Activated CD4-positive, alpha-beta T cell treated with anti-CD3 and anti-CD28 coated beads, Interleukin-2, amount 50 U/mL, for 24 hours (primary cell): ENCODE measurements at places on chromosomes 5 and 9.

DNA sequence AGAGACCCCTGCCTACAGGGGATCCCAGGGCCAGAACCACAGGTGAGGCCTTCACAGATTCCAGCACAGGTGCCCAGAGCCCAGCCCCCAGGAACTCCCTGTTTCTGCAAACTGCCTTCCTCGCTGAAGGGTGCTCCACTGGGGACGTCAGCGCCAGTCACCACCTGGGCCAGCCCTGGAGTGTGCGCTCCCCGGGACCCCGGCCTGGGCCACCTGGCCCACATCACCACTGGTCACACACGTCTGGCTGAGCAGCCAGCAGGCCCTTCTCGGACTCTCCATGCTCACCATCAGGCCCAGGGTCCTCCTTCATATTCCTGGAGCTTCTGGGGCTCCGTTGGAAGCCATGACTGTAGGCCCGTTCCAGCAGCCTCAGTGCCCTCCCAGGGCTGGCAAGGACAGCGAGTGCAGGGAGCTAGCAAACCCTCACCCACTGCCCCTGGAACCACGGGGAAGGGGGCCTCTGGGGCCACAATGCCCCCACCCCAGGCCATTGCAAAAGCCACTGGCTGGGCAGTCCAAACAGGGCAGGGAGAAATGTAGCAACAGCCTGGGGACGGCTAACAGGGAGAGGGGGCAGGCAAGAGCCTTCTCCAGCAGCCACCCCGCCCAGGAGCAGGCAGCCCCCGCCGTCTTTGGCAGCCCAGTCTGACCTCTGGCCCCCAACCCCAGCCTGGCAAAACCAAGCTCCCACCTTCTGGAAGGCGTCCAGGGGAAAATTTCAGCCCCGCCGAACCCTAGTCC lies 1.3 kb downstream of the AGPAT2 start:
- DNase-seq = no peak

DNA sequence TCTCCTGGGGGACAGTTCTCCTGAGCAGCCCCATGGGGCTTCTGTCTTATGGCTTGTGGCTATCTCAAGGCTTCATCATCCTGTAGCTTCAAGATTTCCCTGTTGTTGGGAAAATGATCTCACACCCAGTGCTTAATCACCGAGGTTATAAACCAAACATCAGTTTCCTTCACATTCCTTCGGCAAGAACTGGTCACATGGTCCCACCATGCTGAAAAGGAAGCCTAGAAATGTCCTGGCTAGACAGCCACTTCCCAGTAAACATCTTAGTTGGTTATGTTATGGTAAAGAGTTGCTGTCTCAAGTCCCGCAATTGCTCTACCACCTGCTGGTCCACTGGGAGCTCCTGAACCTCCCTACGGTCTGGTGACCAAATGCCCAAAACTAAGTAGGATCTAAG lies 66.0 kb downstream of the RAB3C start:
- no peak for DNase-seq

DNA sequence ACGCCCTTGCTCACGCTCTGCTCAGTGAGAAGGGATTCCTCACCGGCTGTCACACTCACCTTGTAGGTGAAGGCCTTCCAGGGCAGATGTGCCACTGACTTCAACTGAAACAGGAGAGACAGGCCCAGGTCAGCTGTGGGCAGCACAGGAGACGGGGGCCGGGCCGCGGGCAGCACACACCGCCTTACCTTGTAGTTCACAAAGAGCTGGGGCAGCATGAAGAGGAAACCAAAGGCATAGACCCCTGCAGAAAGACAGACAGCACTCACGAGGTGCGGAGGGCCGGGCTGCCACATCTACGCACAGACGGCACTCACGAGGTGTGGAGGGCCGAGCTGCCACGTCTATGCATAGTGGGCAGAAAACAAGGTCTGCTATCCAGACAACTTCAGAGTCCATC lies 23.3 kb downstream of the CLPTM1L start:
- DNase-seq = no peak

GRCh38 chr5:2991884-2992283 lies 240.4 kb upstream of the IRX2 start:
- no peak for DNase-seq

DNA sequence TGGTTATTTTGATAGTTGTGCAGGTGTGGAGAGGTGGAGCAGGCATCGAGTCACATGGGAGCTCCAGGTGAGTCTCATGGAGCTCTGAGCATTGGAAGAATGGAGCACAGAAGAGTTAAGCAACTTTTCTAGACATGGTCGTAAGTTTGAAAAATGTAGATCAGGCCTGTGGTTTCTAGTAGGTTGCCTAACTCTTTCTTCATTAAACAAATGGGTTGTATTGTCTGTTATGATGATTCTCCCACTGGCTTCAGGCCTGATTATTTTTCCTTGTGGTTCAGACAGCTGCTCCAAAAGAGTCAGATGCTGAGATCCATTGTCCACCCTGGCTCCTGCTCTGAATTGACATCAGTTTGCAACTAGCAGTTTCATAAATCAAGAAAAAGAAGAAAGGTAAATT lies 80.3 kb upstream of the RPS23 start:
- no peak for DNase-seq

GRCh38 chr5:17400724-17401469 lies 97.1 kb upstream of the TAF11L2 start:
- DNase-seq = no peak

GRCh38 chr9:116647515-116647809 lies 39.6 kb upstream of the TRIM32 start:
- no peak for DNase-seq

DNA sequence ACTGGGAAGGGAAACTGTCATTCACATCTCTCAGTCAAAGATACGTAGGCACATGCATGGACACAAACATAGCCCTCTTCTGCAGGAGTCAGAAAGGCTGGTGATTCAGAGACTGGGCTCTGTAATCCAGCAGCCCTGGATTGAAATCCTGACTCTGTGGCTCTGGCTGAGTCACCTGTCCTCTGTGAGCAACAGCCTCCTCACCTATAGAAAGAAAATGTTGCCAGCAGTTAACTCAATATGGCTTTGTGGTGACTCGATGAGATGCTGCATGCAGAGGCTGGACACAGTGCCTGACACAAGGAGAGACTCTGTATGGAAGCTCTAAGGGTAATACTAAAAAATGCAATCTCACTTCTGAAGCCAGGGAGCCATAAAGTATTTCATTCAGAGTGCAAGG lies 23.9 kb upstream of the CDKN2AIPNL start:
- DNase-seq = no peak

- DNase-seq = no peak
Observed at GRCh38 chr9:82535432-82535998, 527.4 kb downstream of the RASEF start.

DNA sequence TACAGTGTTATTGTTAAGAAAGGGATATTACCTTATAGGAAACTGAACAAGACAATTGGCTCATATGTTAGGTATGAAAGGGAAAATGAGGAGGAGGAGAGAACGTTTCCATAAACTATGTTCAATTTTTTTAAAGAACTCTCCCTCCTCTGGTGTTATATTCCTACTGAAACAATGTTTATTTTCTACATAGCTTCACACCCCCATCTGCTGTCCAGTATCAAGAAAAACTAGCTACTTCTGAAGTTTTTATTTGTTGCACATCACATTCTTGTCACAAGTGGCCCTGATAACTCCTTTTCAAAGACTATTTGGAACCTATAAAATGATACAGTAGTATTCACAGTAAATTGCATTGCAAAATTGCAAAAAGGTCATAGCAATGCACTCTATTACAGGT lies 223.4 kb upstream of the FAM174A start:
- DNase-seq = no peak

GRCh38 chr9:31715250-31715649 lies 669.2 kb upstream of the ACO1 start:
- DNase-seq = no peak
